Pons (tissue), 1 donor: ENCODE measurements at places on chromosomes 7 and 10.

DNA sequence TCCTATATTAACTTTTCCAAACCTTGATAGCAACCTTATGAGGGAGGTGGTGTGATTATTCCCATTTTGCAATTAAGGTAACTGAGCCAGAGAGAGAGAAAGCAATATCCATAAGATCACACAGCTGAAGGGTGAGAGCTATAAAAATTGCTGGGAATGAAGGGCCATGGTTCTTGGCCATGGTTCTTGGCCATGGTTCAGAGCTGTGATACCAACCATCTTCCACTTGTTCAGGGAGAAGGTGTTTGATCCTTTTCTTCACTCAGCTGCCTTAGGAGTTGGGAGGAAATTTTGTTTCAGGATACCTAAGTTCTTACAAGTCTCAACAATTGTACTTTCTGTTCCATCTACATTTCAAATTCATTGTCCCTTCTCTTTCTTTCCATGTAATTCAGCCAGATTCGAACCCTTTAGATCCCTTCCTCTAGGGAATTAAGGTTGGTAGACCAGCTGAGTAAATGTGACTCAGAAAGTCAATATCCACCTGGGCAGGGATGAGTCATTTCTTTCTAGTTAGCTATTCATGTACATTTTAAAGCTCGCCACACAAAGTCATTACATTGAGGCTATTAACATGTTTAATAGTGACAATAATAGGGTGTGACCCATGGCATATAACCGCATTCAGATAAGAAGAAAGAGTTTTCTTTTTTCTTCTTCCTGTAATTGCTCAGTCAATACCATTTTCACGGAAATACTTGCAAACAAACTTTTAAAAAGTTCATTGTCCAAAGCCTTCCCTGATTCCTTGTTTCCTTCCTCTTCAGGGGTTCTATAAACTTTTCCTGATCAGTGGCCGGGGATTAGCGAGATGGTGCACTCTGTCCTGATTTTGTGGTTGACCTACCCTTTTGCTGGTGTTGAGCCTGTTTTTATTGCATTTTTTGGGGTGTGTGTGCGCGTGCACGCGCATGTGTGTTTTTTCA lies 143.4 kb downstream of the TCF7L2 start:
- no peak for DNase-seq

- no peak for DNase-seq
Measured at GRCh38 chr7:91264924-91265681, 870 bp downstream of the FZD1 start.

- DNase-seq, result no peak
Measured at GRCh38 chr10:71285180-71285545, 33.9 kb upstream of the SLC29A3 start.

GRCh38 chr10:22455068-22455857 lies 110.0 kb downstream of the SPAG6 start:
- DNase-seq, result no peak

DNA sequence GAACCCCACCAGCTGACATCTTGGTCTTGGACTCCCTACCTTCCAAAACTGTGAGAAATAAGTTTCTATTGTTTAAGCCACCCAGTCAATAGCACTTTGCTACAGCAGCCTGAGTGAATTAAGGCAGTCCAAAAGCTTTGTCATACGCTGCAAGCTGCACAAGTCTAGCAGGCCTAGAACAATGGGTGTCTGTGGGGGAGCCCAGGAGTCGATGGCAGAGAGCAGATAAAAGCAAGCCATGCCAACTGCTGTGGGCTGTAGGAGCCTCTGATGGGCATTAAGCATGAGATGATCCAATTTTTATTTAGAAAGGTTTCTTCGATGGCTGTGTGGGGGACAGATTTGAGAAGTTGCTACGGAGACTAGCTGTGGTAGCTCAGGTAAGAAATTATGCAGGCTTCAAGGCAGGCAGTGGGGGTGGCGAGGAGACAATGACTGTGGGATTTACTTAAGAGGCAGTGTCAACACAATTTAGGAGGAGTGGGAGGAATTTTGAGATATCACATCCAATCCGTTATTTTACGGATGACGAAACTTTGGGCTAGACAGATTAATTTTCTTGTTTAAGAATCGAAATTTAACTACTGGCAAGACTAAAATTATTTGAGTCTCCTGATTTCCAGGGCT lies 110.4 kb downstream of the NRCAM start:
- DNase-seq, result peak; percentile 38

- DNase-seq, result no peak
Measured at GRCh38 chr10:70111496-70111895, 21.1 kb downstream of the AIFM2 start.

GRCh38 chr10:105159268-105159667 lies 518.2 kb downstream of the SORCS3 start:
- DNase-seq, result no peak

DNA sequence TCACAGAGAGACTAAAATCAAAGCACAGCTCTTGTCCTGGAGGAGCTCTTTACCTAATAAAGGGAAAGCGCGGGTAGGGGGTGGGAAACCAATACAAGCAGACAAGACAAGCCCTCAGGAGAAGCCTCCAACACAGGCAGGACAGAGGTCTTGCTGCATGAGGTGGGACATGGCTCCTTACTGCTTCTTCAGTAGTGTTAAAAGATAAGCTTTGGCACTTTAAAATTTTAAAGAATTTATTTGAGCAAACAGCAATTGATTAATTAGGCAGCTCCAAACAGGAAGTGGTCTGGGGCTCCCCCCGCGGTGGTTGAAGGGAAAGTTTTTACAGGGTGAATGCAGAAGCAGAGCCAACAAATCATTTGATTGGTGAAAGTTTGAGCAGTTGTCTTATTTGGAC lies 50.3 kb upstream of the MACC1 start:
- no peak for DNase-seq

GRCh38 chr10:132665946-132666704 lies 119.8 kb downstream of the NKX6-2 start:
- no peak for DNase-seq

- DNase-seq, result no peak
Measured at GRCh38 chr10:60446070-60446833, 56.6 kb upstream of the ANK3 start.

GRCh38 chr7:117324960-117325359 lies 2.1 kb upstream of the WNT2 start:
- DNase-seq, result no peak

GRCh38 chr10:17780727-17781126 lies 28.4 kb upstream of the MRC1 start:
- DNase-seq, result no peak

GRCh38 chr7:27992097-27992496 lies 188.5 kb downstream of the JAZF1 start:
- DNase-seq, result peak; percentile 86

DNA sequence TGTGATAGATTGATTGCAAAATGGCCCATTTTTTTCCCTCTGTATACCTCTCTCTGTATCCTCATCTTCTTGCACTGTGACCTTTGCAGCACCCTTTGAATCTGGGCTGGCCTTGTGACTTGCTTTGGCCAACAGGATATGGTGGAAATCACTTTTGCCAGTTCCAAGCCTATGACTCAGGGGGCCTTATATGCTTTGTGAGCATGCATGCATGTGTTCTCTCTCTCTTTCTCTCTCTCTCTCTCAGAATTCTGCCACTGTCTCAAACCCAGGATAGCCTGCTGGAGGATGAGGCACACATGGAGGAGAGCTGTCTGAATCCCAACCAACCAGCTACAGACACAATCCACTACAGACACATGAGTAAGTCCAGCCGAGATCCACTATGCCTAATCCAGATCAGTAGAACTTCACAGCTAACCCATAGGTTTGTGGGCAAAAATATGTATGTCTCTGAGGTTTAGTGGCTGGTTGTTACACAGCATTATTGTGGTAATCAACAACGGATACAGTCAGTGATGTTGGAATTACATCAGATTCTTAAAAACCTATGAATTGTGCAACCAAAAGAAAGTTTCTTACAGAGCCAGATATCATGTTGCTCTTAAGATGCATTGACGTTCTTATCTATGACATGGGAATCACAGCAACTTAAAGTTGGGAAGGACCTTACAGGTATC lies 41.8 kb upstream of the ABCB4 start:
- DNase-seq, result no peak

GRCh38 chr10:88702848-88703597 lies 3.0 kb upstream of the LIPK start:
- no peak for DNase-seq

DNA sequence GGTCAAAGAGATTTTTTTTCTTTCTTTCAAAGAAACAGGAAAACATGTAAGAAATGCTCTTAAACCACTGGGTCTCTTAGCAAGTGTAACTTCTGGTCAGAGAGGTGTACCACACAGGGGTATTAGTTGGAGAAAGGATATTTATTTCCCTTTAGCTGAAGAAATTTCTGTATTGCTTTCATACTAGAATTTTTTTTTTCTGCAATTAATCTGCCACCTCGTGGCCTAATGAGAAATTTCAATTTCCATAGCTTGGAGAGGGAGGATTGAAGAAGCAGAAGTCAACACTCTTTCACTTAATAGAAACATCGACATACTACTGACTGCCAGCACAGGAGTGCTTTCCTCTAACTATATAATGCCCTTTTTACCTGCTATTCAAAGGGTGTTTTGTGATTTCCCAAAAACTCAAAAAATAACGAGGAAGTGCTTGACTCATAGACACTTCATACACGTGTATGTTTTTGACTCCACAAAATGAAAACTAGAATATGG lies 177.6 kb upstream of the NAMPT start:
- peak; percentile 67 for DNase-seq

- DNase-seq, result no peak
Measured at GRCh38 chr7:158649279-158649678, 55.3 kb downstream of the NCAPG2 start.

- no peak for DNase-seq
Measured at GRCh38 chr7:83769407-83769806, 120.5 kb upstream of the SEMA3E start.

DNA sequence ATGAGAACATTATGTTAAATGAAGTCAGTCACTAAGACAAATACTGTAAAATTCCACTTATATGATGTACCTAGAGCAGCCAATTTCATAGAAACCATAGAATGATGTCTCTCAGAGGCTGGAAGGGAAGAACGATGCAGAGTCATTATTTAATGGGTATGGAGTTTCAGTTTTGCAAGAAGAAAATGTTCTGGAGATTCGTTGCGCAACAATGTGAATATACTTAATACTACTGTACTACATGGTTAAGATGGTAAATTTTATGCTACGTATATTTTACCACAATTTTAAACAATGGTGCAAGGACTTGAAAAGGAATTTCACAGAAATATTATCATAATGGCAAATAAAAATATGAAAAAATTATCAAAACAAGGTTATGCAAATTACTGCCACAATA lies 972.6 kb downstream of the KCNMA1 start:
- DNase-seq, result no peak
